T-helper 2 cell treated with Interferon-gamma antibody and Interleukin-4, amounts not matched to agents 5 μg/mL and 100 μg/mL, for 36 hours (primary cell): ENCODE measurements at places on chromosomes 1 and 21.

GRCh38 chr1:31401241-31401640, 11.8 kb upstream of the SERINC2 start:
- no peak for DNase-seq

- DNase-seq, result no peak
Measured at GRCh38 chr1:37476460-37477197, 2.2 kb downstream of the ZC3H12A start.

DNA sequence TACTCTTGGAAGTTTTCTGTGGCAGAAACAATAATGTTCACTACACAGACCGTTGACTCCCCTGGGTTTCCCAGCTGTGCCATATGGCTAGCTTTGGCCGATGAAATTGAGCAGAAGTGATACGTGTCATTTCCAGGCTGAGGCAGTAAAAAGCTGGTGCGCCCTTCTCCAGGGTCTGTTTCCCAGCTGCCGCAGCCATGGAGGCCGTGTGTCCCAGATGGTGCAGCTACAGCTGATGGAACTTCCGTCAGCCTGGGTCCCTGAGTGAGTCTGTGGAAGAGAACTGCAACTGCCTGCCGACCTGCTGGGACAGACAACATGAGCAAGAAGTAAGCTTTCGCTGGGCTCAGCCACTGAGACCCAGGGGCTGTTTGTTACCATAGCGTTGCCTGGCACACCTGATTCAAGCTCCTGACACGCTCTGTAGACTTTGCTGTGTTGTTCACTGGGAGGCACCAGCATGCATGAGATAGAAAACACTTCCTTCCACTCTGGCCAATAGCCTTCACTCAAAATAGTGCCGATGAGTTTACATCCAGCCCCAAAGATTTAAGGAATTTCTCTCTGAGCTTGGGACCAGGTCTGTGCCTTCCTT, 116.3 kb upstream of the SLC25A33 start:
- DNase-seq, result no peak

- no peak for DNase-seq
Measured at GRCh38 chr1:167856711-167857418, 57.1 kb downstream of the ADCY10 start.

DNA sequence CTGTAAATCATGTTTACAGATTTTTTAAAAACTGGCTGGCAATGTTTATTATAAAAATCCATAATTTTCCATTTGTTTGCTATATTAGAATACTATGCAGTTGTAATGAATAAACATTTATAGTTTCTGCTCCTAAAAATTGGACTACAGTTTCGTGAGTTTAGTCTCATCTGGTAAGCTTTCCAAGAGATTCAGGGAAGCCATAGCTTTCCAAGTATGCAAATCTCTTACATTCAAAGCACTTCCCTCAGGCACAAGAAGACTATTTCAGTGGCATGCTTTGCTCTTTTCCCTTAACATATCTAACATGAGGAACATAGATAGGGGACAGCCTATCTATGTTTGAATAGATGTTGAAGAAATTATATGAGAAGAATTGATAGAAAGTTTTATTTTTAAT, 77.2 kb downstream of the ADGRL2 start:
- DNase-seq, result no peak

DNA sequence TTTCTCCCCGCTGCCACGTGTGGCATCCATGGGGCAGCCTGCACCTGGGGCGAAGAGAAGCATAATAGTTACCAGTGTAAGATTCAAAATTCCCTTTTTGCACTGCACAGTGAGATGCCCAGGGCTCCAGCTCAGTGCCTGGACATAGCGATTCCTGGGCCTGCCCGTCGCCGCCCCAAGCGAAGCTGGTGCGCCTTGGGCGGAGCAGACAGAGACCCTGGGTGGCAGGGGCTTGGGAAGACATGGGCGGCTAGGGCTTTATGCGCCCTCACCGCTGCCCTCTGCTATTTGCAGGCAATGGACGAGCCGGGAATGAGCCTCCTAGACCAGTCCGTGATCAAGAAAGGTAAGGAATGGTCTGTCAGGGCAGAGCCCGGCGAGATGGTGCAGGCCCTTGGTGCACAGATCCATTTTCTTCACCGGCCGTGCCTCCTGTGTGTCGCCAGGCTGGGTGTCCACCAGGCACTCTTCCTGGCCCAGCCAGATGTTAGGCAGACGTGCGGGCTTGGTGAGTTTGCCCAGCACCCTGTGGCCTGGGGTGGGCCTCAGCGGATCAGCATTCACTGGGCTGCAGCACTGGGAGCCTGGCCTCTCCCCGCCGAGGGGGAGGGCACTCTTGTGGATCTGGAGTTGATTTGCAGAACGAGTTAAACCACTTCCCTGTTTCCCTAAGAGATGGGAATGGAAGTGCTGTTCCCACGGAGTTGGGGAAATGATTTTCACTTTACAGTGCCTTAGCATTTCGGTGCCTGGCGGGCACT, 1.7 kb downstream of the TFAP2E start:
- DNase-seq, result no peak

GRCh38 chr1:24195874-24196273, 8.8 kb upstream of the IFNLR1 start:
- DNase-seq, result no peak

DNA sequence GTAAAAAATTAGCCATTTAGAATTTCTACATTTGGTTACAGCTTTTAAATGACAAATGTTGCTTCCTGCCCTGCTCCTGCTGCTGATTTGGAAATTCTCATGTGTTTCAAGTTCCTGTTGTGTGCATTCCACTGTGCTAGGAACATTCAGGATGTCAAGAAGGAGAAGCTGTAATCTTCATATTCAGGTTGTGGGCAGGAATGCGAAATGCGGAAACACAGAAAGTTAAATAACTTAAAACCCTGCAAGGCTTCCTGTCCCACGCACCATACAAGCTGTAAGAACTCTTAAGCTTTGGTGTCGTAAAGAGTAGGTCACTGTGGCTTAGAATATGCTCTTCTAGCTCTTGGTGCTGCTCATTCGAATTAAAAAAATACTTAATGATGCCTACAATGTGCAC, 52.6 kb downstream of the S100B start:
- no peak for DNase-seq

DNA sequence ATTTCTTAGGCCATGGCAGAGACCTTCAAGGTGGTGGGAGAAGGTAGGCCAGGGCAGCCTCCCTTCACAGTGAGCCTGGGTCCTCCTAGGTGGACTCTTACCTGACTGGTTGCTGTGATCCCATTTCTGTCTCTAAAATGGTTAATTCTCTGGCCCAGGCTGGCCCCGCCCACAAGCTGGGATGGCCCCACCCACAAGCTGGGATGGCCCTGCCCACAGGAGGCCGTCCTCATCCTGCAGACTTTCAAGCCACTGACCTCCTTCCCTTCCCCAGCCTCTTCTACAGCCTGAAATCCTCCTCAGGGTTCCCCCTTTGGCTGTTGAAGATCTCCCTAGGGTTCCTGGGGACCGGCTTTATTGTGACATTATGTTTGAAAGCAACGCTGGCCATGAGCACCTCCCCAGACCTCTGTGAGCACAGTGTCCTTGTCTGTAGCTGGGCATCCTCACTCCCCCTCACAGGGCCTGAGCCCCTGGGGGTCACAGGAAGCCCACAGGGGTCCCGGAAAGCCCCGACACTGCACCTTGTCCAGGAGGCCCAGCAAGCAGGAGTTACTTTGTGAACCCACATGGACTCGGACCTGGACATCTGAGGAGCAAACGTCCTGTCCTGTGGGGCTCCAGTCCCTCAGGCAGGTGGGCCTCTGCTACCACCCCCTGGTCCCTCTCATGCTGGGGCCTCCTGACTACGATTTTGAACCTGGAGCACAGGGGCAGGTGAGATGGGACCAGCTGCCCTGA, 621.7 kb downstream of the MATN1 start:
- DNase-seq, result no peak

DNA sequence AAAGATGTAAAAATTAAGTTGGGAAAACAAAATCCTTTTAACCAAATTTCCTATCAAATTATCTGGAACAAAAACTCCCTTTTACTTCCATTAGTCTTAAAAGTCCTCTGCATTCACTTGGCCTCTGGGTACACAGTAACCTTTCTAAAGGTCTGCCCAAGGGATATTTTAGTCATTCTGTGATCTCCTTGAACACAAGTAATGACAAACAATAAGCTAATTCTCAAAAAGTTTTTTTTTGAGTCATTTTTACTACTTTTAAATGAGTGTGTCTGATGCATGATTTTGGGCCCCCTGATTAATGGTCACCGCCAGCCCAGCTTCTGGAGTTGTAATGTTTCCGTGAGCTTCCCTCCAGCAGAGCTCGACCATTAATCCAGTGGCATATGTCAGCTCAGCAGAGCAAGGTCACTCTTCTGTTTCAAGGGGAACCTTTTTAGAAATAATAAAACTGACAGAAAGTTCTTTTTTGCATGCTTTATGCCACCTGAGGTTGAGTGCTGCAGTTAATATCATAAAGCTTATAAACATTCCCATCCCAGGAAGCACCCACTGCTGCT, 14.3 kb downstream of the SAMSN1 start:
- no peak for DNase-seq

GRCh38 chr1:27868932-27869718, 3.2 kb upstream of the THEMIS2 start:
- DNase-seq, result peak; percentile 63

- no peak for DNase-seq
Measured at GRCh38 chr1:175419684-175420517, 227.3 kb upstream of the KIAA0040 start.

GRCh38 chr1:83717785-83718184, 281.1 kb downstream of the TTLL7 start:
- no peak for DNase-seq

- DNase-seq, result no peak
Measured at GRCh38 chr1:47948126-47948525, 49.1 kb downstream of the TRABD2B start.

DNA sequence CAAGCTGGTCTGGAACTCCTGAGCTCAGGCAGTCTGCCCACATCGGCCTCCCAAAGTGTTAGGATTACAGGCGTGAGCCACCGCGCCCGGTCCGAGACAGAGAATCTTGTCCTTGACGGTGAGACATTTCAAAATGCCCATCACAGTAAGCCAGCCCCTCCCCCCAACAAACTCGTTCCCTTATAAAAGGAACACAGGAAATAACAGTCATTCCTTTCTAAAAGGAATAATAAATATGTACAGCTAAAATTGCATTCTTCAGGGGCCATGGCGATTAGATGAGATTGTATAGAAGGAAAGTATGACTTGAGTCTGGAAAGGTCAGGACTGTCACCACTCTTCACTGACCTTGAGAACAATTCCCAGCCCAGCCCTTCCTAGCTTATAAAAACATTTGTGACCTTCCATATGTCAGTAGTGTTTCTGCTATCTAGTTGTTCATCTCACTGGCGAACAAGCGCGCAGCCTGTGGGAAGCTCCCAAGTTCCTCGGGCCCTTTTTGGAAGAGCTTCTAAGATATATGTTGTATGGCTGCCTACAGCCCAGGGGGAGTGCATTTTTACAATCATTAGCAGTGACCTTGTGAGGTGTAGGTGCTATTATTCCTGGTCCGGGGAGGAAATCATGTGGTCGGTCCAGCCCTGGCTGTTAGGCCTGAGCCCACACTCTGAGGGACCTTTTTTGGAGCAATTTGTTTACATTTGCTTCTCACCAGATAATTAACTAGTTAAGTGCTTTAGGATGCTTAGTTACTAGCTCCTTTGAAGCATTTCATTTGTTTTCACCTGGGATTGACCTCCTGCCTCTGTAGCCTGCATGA, 8.7 kb downstream of the SZRD1 start:
- DNase-seq, result no peak

DNA sequence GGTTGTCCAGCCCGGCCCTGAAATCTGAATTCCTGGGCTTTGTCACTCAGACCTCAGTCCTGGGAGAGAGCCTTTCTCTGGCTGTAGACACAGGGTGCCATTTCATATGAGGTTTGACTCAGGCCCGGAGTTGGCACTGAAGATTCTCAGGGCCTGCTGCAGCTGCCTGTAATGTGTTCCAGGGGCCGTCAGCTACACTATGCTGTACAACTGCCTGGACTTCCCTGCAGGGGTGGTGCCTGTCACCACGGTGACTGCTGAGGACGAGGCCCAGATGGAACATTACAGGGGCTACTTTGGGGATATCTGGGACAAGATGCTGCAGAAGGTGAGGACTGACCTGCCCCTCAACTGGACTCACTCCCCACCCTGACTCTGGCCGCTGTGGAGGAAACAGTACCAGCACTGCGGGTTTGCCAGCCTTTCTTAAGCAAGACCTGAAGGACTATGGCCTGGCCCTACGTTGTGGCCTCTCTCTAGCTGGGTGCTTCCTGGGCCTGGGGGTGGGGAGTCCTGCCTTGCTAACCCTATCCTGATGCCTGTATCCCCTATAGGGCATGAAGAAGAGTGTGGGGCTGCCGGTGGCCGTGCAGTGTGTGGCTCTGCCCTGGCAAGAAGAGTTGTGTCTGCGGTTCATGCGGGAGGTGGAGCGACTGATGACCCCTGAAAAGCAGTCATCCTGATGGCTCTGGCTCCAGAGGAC, 18.9 kb downstream of the FAAH start:
- no peak for DNase-seq
